ENCODE measurements at places on chromosomes 1 and 21.

- no peak for DNase-seq
These were observed 83.9 kb upstream of the SGIP1 start for GRCh38 chr1:66450043-66450514.

DNA sequence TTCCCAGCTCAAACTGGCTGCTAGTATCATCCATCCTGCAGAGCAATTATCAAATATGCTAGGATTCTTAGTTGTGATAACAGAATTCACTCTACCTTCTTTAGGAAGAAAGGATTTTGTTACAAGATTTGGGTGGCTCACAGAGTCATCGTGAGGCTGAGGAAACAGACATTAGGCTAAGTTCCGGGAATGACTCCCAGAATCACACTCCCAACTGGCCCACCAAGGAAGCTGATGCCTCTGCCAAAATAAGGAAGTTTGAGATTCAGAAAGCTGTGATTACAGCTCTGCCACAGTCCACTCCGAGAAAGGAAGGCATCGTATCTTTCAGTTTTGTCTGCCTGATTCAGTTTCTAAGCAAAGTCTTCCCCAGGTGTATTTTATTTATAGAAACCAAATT lies 50.6 kb upstream of the LYPLAL1 start:
- DNase-seq, result no peak

- DNase-seq, result no peak
These were observed 551.3 kb downstream of the KCNT2 start for GRCh38 chr1:196056966-196057365.

DNA sequence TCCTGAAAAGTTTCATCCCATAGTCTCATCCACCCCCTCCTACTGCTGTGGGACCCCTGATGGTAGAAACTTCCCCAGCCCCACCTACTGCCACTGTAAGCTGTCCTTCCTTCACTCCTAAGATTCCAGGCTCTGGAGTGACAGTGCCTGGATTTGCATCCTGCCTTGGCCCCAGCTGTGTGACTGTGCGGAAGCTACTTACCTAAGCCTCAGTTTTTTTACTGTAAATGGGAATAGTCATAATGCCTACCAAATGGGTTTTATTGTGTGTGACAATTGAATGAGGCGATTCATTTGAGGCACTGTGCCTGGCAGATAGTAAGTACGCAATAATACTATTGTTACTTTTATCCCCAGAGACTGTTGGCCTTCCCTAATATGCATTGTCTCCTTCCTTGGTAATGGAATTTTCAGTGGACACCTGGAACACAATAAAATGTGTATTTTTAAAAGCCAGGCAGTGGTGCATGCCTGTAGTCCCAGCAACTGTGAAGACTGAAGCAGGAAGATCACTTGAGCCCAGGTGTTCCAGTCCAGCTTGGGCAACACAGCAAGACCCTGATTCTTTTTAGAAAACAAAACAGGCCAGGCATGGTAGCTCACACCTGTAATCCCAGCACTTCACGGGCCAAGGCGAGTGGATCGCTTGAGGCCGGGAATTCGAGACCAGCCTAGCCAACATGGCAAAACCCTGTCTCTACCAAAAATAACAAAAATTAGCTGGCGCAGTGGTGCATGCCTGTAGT lies 55.0 kb upstream of the ZNF326 start:
- DNase-seq, result no peak

GRCh38 chr1:233614743-233615521 lies 1.0 kb downstream of the KCNK1 start:
- no peak for DNase-seq

All from activated T-helper 1 cell treated with Interleukin-2 at 50 U/mL for 16 hours (primary cell).